Stimulated activated CD4-positive, alpha-beta T cell treated with anti-CD3 and anti-CD28 coated beads, Interleukin-2, amount 100 ng/mL, for 4 hours (primary cell): ENCODE measurements at places on chromosomes 4 and X.

DNA sequence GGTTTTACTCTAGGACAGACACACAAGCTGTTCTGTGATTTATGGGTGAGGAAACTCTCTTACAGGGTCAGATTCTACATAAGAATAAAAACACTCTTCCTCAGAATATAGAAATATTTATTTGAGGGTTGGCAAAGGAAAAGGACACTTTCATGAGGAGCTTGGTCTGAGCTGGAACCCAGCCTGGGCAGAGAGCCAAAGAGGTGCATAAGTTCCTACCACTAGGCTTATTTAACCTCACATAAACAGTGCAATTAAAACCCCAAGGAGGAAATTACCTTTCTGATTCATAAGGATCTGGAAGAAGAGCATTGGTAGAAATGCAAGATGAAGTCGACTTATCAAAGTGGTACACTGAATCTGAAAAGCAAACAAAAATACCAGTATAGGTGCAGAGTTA is 32.9 kb downstream of the SETD7 start:
- no peak for DNase-seq

GRCh38 chr4:157389741-157390140 is 169.2 kb downstream of the GRIA2 start:
- no peak for DNase-seq

GRCh38 chr4:139457318-139457717 is 3.4 kb downstream of the RAB33B start:
- no peak for DNase-seq

GRCh38 chr4:152211936-152212653 is 323.8 kb downstream of the FBXW7 start:
- DNase-seq: no peak

- DNase-seq: no peak
Measured at GRCh38 chrX:65203545-65203944, 227.3 kb upstream of the ZC4H2 start.

GRCh38 chrX:105150557-105150956 is 69.9 kb downstream of the TEX13A start:
- DNase-seq: no peak

DNA sequence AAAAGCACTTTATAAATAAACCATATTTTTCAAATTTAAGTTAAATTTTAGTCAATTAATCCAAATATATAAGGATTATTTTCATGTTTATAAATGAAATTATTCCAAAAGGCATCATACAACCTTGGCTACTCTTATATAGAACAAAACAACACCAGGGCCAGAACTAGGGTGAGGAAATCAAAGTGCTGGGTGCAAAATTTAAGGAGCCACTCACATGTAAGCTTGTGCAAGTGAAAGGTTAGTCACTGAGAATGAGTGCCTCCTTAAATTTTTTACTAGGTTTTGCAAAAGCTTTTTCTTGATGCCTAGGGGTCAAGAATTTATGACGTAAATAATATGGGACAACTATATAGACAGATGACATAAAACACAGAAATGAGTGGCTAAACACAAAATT is 83.4 kb upstream of the COX18 start:
- DNase-seq: no peak

DNA sequence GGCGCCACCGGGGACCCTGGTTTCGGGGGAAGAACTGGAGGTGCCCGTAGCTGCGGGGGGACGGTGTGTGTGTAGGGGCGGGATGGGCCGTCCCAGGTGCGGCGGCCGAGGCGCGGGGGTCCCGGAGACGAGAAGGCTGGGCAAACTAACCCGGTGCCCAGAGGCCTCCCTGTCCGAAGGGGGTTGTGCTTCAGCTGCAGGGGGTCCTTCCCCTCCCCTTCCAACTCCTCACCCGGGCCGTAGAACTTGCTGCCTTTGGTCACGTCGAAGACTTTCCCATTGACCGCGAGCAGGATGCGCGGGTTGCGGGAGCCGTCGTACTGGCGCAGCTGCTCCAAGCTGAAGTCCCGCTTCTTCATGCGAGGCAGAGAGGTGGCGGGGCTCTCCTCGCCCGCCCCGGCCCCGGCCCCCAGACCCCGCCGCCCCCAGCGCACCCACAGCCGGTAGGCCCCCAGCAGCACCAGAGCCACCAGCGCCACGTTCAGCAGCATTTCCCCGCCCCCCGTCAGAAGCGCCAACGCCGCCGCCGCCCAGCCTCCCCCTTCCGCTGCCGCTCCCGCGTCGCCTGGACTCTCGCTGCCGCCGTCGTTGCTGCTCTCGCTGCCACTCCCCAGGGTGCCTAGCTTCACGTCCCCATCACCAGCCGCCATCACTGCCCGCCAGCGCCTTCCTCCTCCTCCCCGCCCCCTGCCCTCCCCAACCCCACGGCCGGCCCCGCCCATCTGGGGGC is at the start of gene PGRMC2:
PGRMC2 (minus strand) TSS at position 673 of the 730 bp plus-strand sequence; CDS start at position 650, 23 bp downstream.
- no peak for DNase-seq

DNA sequence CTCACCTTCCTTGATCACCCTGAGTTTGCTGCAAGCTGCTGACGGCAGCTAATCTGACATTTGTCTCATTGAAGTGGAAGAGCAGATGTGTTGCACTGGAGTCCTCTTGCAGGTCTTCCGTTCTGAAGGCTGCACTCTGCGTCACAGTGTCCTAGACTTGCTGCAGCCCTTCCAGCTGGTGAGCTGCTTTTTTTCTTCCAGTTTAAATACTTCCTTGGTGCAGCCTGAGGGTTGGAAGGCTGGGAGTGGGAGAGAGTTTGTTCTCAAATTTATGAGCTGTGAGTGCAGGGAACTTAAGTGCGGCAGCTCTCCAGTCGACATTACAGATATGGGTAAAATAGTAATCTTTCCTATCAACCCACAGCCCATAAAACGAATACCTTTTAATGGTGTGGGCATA is 303.6 kb upstream of the FAT1 start:
- no peak for DNase-seq

GRCh38 chrX:94854251-94854650 is 1180.2 kb downstream of the FAM133A start:
- DNase-seq: no peak

DNA sequence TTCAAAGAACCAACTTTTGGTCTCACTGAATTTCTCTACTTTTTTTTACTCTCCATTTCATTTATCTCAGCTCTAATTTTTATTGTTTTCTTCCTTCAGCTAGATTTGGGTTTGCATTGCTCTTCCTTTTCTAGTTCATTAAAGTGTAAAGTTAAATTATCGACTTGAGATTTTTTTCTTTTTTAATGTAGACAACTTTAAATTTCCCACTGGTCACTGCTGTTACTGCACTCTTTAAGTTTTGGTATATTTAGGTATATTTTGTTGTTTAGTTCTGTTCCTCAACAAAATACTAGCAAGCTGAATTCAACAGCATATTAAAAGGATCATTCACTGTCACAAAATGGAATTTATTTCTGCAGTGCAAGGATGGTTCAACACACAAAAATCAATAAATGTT is 572.0 kb upstream of the DIAPH2 start:
- no peak for DNase-seq

DNA sequence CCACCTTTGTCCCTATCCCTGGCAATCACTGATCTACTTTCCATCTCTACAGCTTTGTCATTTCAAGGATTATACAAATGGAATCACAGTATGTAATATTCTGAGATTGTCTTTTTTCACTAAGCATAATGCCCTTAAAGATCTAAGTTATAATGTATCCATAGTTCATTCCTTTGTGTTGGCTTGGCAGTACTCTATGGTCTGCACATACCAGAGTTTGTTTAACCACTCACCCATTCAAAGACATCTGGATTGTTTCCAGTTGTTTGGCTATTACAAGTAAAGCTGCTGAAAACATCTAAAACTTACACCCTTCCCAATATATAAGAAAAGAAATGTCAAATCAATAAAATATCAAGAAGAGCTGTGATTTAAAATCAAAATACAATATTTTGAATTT is 26.0 kb upstream of the AWAT1 start:
- DNase-seq: no peak

DNA sequence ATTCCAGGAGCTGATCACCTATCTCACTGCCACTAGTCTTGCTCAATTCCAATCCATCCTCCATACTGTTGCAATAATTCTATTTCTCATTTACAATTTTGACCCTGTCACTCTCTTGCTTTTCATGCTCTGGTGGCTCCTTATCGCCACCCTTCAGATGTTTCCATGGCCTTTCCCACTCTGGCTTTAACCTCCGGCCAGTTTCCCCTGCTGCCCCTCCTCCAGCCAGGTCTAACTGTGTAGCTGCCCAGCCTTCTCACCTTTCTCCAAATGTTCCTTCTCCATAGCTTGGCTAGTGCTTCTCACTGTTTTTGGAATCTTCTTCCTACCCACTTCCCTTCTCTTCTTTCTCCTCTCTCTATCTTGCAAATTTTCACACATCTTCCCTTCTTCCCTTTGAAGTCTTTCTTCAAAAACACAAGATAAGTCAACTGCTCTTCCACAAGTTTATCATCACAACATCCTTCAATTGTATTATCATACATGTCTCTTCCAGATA is 153.8 kb downstream of the COL25A1 start:
- DNase-seq: no peak

DNA sequence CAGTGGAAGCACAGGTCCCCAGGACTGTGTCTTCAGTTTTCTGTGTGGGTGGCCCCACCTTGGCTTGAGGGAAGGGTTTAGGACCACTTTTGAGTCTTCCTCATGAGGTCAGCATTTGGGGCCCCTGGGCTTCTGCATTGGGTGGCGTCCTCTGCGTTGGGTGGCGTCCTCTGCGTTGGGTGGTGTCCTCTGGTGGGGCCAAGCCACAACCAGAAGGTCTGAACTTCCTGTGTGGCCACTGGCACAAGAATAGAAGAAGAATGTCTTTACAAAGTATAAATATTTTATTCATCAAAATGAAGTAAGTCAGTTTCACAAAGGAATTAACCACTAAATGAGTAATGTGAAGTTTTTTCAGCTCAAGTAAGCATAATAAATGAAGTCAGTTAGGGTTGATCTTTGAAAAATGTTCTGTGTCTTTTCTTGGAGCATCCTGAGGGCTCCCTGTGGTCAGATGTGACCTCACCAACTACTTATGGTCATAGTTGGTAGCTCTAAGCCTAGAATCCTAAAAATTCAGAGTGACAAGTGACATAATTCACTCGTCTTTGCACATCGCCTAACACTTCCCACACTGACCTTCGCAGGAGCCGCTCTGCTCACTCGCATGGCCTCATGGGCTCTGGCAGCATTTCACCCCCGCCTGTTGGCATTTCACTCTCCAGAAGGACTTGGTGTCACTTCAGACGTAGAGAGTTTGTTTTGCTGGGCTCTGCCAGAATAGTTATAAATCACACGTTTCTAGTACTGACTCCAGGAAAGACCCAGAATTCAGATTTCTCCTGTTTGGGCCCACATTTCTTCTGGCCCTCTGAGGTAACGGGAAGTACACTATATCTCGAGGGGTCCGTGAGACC is 39.0 kb upstream of the HGFAC start:
- DNase-seq: no peak

DNA sequence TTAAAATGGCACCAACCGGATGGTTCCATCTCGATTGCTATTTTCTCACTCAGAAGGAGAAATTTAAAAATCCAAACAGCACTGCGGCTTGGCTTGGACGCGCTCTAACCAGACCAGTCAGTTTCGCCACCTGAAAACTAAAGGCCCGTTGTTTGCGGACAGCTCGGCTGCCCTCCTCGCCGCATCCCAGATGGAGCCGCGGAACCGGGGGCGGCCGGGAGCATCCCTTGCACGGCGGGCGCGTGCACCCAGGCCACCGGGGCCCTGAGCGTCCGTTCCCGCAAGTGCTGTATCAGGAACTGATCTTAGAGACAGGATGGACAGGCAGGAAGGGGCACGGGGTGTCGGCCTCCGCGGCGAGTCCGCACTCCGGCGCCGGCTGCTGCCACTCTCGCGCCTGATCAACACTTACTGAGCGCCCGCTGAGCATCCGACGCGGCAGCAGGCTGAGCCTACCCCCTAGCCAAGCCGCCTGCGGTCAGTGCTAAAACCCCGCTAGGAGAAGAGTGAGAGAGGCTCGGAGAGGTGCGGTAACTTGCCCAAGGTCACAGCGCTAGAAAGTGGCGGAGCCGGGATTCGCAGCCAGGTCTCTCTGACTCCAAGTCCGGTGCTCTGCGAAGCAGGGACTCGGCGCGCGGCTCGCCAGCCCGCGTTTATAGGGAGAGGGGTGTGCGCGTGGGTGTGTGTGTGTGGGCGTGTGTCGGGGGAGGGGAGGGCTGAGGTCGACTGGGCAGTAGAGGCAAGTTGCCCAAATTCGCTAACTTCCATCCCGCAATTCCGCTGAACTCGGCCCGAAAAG is at the start of gene CITED1:
CITED1 (minus strand) TSS at position 629 of the 799 bp plus-strand sequence. CDS start 3,045 bp downstream, outside the sequence.
- no peak for DNase-seq

DNA sequence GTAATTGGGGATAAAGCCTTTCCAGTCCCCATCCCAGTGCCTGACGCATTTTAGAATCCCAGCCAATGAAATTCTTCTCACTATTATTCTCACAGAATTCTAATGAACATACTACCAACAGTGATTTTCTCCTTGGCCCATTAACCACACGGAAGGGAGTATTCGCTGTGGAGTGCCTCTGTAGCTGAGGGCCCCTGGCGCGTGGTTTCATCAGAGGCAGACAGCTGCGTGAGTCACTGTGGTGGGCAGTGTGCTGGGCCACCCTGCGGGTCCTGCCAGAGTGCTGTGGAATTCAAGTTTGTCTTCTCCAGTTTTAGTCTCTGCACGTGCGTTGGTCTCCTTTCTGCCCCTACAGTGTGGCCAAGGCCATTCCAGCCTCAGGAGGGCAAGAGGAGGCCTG is 335.4 kb upstream of the FAT1 start:
- DNase-seq: no peak

- DNase-seq: no peak
Measured at GRCh38 chr4:99826016-99826415, 9.4 kb downstream of the DAPP1 start.

DNA sequence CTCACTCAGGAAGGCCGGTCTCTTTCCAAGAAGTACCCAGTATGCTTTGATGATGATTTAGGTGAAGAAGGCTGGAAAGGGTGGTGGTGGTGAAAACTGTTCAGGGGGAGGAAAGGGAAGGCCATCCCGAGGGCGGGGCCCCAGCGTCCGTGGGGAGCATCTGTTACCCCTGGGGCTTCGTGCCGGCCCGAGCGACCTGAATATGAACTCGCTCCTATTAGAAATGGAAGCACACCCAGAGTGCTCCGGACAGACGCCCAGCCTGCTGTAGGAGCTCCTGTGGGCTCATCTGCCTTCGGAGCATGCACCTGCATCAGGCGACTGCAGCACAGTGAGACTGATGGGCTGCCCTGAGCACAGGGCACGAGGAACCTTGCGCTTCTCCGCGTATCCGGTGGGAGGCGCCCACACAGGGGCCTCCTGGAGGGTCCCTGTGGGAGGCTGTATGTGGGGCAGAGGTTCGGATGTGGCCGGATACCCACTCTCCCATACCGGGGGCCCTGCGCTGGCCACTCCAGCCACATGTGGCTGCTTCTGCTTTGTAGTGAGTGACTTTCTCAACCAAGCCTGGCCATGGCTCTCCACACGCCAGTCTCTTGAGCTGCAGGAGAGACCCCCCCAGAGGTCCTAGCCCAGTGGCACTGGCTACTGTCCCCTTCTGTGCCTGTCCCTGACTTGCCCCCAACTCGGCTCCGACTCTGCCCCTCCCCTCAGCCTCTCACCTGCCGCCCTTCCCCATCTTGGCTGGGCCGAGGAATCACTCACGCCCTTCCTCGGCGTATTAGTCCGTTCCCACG is 36.7 kb downstream of the FGFRL1 start:
- no peak for DNase-seq

DNA sequence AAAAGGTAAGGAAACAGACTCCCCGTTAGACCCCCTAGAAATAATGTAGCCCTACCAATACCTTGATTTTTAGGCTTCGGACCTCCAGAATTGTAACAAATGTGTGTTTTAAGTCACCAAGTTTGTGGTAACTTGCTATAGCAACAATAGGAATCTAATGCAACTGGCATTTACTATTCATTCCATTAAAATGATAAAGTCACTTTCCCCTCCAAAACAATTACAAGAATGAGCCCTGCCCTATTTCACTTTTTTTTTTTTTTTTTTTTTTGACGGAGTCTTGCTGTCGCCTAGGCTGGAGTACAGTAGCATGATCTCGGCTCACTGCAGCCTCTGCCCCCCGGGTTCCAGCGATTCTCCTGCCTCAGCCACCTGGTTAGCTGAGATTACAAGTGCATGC is 3.5 kb upstream of the DDX60L start:
- DNase-seq: no peak
